GM12864 (cell line): ENCODE measurements at places on chromosomes 11 and 22.

DNA sequence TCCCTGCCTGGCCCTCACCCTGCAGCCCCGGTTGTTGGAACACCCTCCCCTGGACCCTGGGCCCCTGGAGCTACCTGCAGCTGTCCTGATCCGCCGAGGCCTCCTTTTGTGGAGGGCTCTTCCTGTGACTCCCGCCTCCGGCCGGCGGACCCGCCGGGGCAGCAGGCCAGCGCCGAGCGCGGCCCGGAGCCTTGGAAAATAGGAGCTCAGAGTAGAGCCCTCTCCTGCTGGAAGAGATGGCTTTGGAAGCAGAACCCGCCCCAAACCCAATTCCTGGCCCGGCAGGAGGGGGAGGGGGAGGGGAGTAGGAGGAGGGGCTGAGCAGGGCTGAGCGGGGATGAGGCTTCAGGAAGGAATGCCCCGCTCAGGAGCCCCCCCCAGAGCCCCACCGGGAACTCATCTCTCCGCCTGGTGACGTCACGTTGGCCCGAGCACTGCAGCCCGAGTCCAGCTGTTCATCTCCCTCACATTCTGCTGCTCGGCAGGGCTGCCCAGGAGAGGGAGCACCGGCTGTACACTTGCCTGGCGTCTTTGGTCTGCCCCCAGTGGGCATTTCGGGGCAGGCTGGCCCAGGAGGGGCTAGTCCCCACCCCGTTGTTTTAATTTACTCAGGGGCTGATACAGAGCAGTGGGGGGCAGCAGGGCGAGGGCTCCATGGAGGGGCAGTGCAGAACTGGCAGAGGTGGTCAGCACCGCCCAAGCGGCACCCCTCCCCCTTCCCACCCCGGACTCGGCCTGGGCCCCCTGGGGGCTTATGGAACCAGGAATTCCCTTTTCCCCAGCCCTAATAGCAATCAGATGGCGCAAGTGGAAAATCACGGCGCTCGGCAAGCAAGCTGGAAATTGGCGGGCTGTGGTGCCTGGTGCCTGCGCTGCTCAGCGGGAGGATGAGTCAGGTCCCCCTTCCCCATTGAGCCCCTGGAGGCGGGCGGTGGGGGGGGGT lies at the start of gene MRGPRF:
Gene MRGPRF (minus strand): TSS at position 238 of the 943 bp plus-strand sequence. CDS start 3,345 bp downstream, outside the sequence.
- DNase-seq: no peak

DNA sequence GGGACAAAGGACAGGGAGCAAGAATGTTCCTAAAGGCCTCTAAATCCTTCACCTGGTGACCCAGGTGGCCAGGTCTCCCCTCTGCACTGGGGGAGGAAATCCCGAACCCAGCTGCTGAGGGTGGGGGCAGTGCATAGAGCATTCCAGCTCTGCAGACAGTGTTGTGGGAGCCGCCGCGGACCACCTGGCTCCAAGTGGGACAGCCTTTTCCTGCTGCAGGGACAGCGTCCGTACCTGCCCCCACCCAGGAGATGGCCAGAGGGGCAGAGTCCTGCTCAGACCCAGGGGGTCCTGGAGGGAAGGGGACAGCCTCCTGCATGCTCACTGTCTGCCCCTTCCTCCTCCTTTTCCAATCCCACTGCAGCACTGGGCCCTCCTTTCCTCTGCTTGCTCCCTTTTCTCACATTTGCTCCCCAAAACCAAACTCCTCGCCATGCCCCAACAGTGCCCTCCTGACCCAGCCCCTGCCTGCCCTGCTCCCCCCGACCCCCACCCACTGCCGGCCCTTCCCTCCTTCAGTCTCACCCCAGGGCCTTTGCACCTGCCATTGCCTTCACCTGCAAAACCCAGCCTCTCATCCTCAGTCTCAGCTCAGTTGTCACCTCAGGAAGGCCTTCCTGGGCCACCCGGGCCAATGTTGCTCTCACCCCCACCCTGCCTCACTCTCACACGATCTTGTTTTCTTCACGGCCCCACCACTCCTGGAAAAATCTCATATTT lies 12.8 kb downstream of the PNPLA5 start:
- DNase-seq: no peak

DNA sequence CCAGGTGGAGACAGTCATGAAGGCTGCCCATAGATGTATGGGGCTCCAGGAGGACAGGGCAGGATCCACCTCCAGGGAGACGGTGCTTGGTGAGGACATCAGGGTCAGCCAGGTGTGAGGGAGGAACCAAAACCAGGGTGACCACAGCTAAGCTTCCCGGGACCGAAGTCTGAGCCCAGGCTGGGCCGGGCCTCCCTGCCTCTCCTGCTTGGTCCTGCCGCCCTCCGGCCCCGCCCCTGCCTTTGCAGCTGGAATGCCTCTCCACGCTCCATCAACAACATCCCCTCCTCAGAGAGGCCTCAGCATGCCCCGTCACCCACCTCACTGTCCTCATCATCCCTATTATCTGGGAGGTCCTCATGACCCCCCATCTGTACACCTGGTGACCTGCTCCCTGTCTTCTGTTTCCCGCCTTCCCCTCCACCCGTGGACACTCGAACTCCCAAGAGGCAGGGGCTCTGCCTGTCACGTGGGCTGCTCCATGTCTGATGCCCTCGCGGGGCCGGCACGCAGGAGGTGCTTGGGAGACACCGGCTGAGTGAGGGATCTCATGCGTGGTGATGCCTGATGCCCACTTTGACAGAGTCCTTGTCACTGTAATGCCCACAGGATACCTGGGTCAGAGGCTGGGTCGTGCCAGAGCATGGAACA lies 59.4 kb downstream of the RTL6 start:
- DNase-seq: no peak

GRCh38 chr11:120228794-120229384 lies 11.1 kb upstream of the POU2F3 start:
- no peak for DNase-seq

DNA sequence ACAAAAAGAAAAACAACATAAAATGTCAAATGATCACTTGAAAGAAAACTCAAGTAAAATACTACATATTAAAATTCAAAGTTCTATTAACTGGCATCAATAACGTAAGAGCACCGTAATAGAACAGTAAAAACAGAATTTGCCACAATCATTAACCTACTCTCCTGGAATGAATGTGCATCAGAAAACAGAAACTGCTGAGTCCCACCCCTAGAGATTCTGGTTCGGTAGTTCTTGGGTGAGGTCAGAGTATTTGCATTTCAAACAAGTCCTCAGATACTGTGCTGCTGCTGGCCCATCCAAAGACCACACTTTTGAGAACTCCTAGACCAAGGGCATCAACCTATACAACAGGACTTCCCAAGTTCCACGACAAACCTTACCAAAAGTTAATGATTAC lies 23.5 kb downstream of the PITPNB start:
- no peak for DNase-seq

DNA sequence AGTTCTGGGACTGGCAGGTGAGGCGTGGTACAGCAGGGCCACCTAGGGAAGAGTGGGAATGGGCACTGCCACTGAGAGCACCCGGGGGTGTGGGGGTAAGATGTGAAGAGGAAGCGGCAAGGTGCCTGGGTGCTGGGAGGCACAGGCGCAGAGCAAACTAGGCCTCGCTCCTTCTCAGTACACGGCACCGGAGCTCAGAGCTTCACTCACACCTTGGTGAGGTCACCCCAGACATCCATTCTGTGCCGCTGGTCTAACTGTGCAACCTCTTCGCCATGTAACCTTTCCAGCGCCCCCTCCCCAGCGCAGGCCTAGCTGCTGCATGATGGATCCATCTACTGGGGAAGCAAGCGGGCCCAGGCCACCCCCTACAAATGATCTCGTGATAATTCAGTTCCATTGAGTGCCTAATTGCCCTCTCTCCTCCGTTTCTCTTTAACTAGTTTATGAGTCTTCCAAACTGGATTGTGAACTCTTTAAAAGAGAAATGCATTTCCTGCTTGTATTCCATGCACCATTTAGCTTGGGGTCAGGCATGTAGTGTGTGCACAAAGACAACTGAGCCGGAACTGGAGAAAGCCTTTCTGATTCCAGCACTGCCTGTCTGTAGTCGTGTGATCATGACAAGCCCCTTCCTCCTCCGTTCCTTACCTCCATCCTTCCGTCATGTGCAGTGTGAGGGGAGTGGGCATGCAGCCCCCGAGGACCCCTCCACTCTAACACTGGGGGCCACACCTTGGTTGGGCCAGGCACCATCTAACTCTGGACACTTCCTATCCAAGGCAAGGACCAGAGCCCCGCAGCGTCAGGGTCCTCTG lies 1475.2 kb downstream of the TBC1D22A start:
- DNase-seq: no peak

DNA sequence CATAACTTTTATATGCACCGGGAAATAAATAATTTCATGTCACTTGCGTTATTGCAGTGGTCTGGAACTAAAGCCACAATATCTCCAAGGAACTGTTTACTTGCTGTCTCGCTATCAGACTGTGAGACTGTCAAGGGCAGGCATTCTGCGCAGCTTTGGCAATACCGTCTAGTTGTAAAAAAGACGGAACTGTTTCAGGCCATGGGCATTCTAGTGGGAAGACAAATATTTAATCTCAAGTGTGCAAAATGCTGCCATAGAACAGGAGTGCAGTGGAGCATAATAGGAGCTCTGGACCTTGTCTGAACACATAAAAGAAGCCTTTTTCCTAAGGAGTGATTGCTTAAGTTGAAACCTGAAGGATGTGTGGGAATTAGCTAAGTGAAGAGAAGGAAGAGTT lies 53.8 kb downstream of the PACS1 start:
- no peak for DNase-seq

DNA sequence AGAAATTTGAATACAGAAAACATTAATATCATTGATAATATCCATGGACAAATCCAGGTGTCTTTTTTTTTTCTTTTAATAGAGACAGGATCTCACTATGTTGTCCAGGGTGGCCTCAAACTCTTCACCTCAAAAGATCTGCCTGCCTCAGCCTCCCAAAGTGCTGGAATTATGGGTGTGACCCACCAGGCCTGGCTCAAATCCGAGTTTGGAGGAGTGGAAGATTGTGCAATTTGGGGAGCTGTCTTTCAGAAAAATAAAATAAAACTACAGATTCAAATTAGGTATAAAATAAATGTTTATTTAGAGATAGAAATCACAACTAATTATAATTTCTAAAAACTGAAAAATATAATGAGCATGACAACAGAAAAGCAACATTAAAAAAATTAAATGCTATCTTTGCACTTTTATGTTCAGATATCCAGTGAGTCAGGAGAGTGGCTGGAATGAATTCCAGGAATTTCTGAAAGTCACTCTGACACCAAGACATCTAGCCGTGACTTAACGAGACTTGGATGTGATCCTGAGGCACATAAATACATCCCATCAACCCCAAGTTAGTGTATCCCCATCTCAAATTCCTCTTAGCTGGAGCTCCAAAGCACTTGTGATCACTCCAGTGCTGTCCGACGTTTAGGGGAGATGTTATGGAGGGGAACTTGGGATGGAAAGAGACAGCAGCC lies 128.6 kb upstream of the THY1 start:
- no peak for DNase-seq

- DNase-seq: no peak
Measured at GRCh38 chr11:94876222-94876621, 97.1 kb downstream of the CWC15 start.

DNA sequence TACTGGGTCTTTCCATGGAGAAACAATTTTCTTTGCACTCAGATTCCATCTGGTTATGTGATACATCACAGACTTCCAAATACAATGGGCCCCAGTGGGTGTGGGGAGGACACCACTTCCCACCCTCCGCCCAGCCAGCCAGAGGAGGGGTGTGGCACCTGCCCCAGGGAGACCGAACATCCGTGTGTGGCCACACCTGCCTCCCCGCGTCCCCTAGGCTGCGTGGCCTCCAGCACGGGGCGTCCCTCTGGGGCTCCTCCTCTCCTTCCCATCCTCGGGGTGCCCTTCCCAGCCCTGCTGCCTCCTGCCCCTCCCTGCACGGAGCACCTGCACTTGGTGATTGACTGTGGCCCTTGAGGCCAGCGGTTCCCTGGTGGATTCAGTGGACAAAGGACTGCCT lies 49.1 kb downstream of the CERK start:
- DNase-seq: no peak

- DNase-seq: no peak
Measured at GRCh38 chr22:28999919-29000556, 61.6 kb downstream of the C22orf31 start.

DNA sequence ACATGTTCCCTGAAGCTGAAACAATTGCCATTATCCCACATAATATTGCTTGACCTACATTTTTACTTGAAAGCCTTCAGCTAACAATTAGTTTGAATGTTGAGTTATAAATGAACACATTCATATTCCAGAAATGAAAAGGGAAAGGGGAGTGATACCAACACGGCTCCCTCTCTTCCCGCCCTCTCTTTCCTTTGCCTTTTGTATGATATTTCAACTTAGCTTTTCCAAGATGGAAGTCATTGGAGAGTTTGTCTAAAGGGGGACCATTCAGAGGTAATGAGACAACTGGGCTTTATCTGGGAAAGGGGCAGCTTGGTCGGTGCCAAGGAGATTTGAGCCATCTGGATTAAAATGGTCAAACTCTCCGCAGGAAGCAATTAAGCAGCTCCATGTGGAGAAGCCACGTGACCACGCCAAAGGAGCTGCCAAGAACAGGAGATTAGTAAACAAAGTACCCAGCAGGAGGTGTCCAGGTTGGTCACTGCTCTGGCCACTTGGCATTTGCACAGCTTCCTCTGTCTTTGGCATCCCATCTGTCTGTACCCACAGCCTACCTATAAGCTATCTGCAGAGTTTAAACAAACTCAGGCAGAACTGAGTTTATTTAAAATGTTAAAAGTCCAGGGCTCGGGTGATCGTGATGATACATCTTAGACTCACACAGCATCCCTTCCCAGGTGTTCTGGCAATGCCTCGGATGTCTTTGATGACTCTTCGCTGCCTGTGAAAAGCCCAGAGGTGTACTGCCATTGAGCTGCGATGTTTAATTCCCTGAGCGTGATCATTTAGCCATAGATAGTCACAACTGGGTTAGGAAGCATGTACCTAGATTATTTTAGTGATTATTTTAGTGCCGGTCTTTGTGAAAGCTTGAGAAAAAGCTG lies 735.9 kb downstream of the NTM start:
- DNase-seq: no peak

GRCh38 chr11:9065607-9066432 lies 25.6 kb downstream of the SCUBE2 start:
- DNase-seq: no peak

- DNase-seq: no peak
Measured at GRCh38 chr11:61627850-61628661, 47.2 kb upstream of the SYT7 start.

DNA sequence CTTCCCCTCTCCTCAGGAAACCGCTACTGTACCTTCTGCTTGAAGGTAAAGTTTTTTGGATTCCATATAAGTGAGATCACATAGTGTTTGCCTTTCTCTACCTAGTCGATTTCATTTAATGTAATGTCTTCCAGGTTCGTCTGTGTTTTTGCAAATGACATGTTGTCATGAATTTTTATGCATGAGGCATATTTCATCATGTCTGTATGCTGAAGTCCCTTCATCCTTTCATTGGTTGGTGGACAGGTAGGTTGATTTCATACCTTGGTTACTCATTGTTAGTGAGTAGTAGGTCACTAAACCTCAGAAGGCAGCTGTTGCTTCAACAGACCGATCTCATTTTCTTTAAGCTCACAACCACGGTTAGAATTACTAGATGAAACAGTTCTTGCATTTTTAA lies 60.3 kb downstream of the LRRC74B start:
- no peak for DNase-seq

DNA sequence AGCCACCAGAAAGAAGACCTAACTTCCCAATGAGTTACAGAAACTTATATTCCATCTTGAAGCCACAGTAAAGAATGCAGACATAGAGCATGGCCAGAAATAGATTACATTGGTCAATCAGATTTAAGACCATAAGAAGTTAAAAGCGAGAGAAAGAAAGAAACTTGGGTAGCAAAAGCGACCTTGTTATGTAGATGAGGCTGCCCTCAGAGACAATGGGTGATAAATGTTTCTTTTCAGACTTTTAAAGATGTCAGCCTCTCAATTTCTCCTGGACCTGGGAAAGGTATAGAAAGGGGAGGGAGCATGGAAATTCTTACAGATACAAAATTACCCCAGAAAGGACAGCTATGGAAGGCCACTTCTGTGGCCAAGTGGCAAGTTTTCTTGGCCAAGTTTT lies 732.6 kb upstream of the LUZP2 start:
- DNase-seq: no peak
